ENCODE measurements at places on chromosomes 1 and 21.

DNA sequence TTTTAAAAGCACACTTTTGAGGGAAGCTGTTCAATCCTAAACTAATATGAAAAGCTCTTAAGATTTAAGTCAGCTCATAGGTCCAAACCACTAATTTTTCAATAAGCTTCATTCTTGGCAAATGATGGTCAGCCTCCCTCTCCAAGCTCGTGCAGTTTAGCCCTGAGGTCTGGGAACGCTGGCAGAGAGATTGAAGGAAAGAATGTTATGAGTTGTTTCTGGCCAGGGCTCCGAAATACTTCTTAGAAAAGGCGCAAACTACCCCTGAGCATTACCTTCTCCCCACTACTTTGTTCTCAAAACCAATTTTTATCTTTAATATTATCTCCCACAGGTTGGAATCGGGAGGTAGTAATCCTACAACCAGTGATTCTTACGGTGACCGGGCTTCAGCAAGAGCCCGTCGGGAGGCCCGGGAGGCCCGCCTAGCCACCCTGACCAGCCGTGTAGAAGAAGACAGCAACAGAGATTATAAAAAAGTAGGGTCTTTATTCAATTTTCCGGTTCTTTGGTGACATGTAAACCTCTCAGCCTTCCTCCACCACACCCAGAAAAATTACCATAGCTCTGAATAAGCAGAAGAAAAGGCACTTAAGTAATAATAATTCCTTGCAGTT is 147.7 kb downstream of the SYT2 start:
- no peak for DNase-seq

DNA sequence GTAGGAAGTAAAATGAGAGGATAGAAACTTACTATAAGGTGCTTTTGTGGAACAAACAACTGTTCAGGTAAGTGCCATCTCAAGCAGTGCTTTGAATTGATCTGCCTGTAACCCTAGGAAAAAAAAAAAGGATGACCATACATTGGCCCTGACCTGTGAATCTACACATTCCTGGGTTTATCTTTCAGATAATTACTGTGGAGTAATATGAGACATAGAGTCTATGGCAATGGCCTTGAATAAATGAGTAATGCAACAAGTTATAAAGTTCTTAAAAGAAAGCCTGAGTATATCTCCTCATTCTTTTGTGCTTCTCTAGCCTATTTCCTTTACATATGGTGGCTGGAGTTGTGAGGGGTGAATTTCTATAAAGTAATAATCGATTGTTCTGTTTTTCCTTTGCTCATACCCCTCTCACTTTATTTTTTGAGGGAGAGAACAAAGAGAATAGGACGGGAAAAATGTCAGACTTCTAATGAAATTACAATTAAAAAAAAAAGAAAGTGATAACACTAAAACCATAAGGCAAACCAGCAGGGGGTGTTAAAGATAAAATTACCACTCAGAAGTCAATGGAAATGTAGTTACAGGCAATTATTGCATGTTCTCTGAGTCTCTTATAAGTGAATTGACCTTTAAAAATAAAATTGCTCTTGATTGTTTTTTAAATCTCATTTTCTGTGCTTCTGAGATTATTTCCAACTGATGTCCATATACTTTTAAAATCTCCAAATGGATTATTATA is 12.4 kb upstream of the ATP1A1 start:
- DNase-seq = peak; percentile 66

DNA sequence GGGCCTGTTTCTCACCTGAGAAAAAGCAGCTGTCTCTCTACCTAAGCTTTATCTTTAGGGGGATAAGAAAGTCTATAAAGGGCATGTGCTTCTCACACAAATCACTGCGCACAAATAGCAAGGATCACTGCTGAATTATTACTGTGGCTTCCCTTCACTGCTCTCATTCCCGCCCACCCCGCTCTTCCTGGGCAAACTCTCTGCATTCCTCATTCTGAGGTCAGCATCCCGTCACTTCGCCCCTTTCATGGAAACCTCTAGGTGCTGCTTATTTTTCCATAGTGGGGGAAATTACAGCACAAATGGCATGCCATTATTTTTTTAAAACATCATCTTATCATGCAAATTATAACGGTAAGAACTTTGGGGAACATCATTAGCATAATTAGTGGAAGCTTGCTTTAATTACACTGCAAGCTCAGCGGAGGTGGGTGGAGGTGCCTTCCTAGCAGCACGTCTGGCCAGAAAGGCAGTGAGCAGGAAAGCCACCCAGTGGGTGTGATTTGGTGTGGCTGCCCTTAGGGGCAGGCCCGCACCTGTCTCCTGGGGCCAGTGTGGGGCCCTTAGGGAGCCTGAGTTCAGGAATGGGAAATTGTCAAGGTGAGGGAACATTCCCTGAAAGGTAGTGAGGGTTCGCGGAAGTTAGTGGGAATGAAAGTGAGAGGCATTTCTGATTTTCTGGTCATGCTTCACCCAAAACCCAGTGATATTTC is 105.9 kb downstream of the LAMC2 start:
- no peak for DNase-seq

DNA sequence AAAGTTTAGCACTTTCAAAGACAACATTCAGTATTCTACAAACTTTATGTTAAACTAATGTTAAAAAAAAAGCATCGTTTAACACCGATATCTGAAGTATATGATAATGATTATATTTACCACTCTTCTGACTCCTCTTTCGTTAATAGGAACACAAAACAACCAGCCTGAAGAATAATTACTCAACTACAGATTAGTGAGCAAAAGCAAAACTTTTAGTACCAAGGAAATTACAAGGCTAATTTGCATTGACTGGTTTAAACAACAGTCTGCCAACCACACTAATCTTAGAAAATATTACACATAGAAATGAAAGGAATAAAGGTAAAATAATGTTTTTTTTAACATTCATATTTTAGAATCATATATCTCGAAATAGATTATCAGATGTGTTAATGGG is 500.7 kb downstream of the LMO4 start:
- no peak for DNase-seq

DNA sequence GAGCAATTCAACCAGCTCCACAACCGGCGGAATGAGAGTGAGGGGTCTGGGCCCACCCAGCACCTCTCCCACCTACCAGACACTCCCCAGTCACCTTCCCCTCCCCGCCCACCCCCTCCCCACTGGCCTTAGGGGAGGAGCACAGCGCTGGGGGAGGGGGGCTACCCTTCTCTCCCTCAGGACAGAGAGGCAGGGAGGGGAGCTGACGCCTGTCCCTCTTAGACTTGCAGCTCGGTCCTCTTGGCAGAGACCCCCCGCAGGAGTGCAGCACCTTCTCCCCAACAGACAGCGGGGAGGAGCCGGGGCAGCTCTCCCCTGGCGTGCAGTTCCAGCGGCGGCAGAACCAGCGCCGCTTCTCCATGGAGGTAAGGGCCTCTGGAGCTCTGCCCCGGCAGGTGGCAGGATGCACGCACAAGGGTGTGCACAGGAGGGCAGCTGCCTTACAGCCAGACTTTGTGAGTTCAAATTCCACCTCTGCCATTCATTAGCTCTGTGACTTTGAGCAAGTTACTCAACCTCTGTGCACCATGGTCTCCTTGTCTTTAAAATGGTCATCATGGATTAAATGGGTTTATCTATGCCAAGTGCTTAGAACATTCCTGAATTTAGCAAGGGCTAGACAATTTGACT is 18.9 kb downstream of the CDK18 start:
- DNase-seq = no peak

Data from hematopoietic multipotent progenitor cell treated with erythropoietin and hydrocortisone succinate and interleukin-3 and kit ligand, for 17 days (in vitro differentiated cells).